Placental epithelial cell (primary cell): ENCODE measurements at places on chromosomes 1 and 21. TPM values are rescaled to one million over a fixed set of nuclear protein-coding genes. Genes with fewer than 3 reads are reported as not detected.

The SHE gene
- total RNA-seq: under 0.01 TPM in 2 replicates

The BLACAT1 gene
- 2.5 and 9.0 TPM in 2 replicates for total RNA-seq

The YARS1 gene
- 39.7 and 93.2 TPM in 2 replicates for total RNA-seq

The TMEM234 gene
- total RNA-seq: 19.4 and 29.1 TPM in 2 replicates

The HSPB7 gene
- total RNA-seq: 0.22 TPM in 1 of 2 replicates, not detected in the other

The KIAA1614 gene
- 12.8 and 22.4 TPM in 2 replicates for total RNA-seq

The PRR9 gene
- 6.4 TPM in 1 of 2 replicates, not detected in the other for total RNA-seq

The MFAP2 gene
- total RNA-seq: 132 and 185 TPM in 2 replicates

The PKLR gene
- under 0.01 TPM in 1 of 2 replicates, not detected in the other for total RNA-seq

The RASAL2 gene
- 41.2 and 94.9 TPM in 2 replicates for total RNA-seq

The UBQLN4 gene
- total RNA-seq: 18.8 and 34.3 TPM in 2 replicates

The CORT gene
- total RNA-seq: 0.11 and 0.79 TPM in 2 replicates

The SLC1A7 gene
- not detected in 2 replicates for total RNA-seq

The S100A8 gene
- total RNA-seq: not detected in 2 replicates

The LEPROT gene
- 44.0 and 56.4 TPM in 2 replicates for total RNA-seq

The CSF3R gene
- 1.2 TPM in 1 of 2 replicates, not detected in the other for total RNA-seq

The FOXD2 gene
- under 0.01 TPM in 1 of 2 replicates, not detected in the other for total RNA-seq

The CD52 gene
- total RNA-seq: not detected in 2 replicates

The VAV3 gene
- total RNA-seq: under 0.01 and 0.76 TPM in 2 replicates

The XKR8 gene
- total RNA-seq: 10.6 and 16.4 TPM in 2 replicates

The FCRLB gene
- 0.79 and 1.1 TPM in 2 replicates for total RNA-seq

The MAN1C1 gene
- total RNA-seq: 0.11 and 0.79 TPM in 2 replicates

The NUDT4B gene
- 9.4 and 19.0 TPM in 2 replicates for total RNA-seq

The AGMAT gene
- 0.33 TPM in 1 of 2 replicates, not detected in the other for total RNA-seq

The NBL1 gene
- 11.0 and 26.6 TPM in 2 replicates for total RNA-seq
